NCI-H446 (cell line): ENCODE measurements at places on chromosomes 16 and 17.

GRCh38 chr17:7356072-7356549, 1.2 kb downstream of the TMEM95 start:
- peak; percentile 80 for DNase-seq

DNA sequence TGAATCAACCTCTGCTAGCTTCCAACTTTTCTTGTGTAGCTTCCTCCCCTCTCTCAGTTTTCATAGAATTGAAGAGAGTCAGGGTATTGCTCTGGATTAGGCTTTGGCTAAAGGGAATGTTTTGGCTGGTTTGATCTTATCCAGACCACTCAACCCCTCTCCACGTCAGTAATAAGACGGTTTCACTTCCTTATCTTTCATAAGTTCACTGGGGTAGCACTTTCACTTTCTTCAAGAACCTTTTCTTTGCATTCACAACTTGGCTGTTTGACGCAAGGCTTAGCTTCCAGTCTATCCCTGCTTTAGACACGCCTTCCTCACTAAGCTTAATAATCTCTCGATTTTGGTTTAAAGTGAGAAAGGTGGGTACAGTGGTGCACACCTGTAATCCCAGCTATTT, 29.7 kb upstream of the OR1A2 start:
- DNase-seq = no peak

- DNase-seq = no peak
Measured at GRCh38 chr16:62205459-62205858, 169.2 kb upstream of the CDH8 start.

GRCh38 chr17:35297666-35298065, 54.8 kb downstream of the SLFN5 start:
- no peak for DNase-seq

GRCh38 chr16:24610416-24610755, 71.0 kb downstream of the RBBP6 start:
- DNase-seq = no peak

DNA sequence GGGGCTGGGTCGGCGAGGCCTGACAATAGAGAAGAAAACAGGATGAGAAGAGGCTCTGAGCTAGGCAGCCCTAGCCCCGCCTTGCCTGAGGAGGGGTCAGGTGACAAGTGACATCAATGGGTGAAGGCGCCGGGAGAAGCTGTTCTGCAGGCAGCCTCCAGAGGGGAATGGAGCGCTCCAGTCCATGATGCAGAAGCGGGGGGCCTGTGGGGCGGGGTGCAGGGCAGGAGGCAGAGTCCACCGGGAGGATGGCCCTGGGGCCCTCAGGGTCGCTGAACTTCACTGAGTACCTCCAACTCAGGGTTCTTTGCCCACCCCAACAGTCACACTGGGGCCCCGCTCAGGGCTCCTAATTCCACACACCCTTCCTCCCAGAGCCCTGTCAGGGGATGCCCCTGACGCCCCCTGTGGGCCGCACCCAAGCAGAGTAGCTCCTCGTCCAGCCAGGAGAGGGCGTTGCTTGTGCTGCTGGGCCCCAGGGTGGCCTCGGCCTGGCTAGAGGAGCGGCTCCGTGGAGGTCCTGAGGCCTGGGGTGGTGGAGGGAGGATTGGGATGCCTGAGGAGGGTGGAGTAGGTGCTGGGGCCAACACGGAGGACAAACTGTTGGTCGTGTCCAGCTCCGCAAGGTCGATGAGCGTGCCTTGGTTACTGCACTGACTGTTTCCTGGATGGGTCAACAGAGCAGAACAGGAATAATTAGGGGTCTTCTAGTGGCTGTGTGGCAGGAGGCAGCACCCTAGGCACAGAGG, 20.8 kb downstream of the GGA3 start:
- DNase-seq = no peak

DNA sequence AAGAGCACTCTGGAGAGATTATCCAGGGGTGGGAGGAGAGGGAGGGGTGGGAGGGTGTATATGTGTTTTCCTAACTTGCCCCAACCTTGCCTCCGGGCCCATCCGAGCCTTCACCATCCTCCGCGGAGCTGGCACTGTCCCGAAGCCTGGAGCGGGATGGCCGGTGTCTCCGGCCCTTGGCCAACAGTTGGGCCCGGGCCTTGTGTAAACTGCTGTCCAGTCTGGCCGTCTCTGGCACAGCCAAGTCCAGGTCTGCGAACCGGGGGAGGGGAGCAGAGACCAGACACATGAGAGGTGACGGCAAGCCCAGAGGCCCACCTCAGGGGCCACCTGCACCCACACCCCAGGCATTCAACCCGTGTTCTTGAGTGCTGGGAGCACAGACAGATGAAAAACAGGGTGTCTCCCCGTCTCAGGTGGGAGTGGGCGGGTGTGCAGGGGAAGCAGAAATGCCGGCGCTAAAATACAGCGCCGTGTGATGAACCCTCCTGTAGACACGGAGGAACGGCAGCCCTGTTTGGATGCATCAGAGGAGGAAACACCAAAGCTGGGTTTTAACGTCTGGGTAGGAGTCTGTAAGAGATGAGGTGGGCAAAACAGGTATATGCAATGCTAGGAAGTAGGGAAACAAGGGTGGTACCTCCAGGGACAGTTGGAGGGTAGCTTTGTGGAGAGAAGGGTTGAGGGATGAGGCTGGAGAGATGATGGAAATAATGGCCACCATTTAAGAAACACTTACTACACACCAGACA, 11.7 kb downstream of the SAMD14 start:
- DNase-seq = no peak

DNA sequence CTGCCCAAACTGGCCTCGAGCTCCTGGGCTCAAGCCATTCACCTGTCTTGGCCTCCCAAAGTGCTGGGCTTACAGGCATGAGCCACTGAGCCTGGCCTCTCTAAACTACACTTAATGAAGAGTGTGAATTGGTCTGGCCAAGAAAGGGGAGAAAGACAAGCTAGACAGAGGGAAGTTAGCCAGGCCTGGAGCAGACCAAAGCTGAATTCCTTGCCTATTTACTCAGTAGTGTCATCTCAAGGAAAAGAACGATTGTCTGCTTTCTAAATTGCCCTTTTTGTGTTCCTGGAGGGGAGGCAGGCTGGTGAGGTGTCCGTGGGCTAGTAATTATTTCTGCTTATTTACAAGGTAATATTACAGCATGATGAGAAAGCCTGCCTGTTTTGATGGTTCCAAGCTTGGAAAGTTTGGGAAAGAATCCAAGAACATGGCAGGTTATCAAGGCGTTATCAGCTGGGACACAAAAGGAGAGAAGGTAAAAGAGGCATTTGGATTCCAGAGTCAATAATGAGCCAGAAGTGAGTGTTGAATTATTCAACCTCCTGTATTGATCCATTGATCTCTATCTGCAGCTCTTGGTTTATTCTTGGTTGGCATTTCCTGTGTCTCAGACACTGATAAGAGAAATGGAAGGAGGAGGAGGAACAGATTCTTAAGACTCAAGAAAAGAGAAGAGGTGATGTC, 6.3 kb upstream of the CBFB start:
- no peak for DNase-seq

DNA sequence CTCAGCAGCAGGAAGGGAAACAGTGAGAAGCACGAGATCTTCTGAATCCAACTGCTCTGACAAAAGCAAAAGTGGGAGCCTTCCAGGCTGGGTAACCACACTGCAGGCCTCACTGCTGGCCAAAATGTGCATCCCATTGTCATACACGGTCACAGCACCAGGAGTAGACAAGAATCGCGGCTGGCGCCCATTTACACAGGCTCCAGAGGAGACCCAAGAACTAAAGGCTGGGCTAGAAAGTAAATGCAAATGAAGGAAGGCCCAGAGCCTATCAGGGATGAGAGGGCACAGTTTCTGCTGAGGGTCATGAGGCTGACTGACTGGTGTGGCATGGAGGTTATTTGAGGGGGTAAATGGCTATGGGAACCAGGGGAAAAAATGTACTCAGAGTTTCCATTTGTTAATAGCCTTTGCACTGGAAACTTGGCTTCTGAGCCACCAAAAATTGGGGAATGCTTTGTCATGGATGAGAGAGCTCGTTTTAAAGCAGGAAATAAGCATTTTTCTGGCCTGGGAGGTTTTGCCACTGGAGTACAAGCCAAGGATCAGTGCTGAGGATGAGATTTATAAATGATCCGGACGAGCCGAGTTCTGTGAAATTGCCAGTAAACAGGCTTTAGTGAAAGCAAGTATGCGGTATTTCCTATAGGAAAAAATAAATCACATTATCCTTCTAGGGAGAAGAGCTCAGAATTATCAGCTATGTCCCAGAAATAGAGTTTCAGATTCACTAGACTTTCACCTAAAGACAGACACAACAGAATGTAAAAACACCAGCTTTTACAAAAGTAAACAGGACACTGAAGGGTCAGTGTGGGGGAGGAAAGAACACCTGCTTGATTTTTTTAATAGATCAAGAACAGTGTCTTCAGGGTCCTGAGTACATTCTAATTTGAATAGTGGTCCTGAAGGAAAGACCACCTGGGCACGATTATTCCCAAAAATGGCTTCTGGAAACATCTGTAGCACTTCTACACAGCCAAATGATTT, 66.9 kb upstream of the GSG1L start:
- DNase-seq = no peak

GRCh38 chr17:80649672-80650330, 105.2 kb downstream of the RPTOR start:
- no peak for DNase-seq

DNA sequence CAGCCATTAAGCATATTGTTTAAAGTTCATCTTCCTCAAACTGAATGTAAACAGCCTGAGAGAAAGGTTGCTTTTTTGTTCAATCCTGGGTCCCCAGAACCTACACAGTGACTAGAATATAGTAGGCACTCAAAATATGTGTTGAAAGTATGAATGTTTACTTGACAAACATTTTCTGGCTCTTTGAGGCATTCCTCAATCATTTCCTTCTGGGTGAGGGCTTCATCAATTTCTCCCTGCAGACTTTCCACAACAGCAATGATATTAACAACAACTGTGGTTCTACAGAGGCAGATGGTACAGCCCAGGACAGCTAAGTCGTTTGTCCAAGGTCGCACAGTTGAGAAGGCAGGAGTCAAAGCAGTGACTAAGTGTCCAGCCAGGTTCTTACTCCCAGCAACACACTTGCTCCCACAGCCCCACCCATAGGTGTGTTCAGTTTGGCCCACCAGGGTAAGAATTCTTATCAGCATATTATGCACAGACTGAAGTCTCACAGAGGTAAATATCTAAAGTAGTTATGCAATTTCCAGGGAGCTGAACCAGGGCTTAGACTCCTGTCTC, 61.1 kb downstream of the HS3ST3B1 start:
- DNase-seq = no peak

DNA sequence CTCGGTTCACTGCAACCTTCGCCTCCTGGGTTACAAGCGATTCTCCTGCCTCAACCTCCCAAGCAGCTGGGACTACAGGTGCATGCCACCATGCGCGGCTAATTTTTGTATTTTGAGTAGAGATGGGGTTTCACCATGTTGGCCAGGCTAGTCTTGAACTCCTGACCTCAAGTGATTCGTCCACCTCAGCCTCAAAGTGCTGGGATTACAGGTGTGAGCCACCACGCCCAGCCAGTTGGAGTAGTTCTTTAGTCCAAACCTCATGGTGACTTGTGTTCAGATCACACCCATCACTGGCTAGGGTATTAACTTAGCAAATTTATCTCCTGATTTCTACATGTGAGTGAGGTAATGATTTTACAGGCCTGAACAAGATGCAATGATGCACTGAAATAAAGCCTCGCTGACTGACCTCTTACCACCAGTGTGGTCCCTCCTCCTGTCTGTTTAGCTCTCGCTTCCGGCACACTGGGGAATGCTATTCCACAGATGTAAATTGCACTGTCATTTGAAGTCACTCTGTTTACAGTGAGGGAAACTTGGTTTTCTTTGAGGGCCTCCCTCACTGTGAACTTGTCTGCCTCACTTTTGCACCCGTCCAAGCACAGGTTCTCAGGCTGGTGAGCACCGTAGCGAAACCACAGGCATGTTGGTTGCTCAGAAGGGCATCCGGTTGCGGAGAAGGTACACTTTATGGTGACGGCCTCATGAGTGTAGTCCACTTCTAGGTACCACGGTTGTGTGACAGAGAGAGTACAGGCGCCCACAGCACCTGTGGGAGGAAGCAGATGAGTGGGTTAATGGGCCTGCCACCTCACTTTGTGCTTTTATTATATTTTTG, 5.5 kb downstream of the IGSF6 start:
- no peak for DNase-seq

DNA sequence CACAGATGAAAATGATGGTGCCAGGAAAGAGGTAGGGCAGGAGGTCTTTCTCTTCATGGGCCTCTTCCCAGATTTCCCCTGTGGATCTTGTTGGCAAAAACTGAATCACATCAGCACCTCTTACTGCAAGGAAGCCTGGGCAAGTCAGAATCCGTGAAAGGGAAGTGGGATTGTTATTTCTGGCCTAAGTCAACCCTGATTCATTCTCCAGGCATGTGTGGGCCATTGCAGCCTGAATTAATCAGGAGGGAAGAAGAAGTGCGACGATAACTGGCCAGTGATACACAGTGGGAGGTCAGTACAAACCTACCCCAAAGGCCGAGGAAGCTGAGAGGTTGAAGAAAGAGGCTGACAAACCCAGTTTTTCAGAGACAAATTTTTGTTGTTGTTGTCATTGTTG, 17.9 kb upstream of the NSMCE1 start:
- no peak for DNase-seq

- no peak for DNase-seq
Measured at GRCh38 chr16:8005096-8005860, 585.0 kb downstream of the TMEM114 start.

GRCh38 chr17:15883617-15884111, 61.3 kb upstream of the ADORA2B start:
- DNase-seq = no peak

DNA sequence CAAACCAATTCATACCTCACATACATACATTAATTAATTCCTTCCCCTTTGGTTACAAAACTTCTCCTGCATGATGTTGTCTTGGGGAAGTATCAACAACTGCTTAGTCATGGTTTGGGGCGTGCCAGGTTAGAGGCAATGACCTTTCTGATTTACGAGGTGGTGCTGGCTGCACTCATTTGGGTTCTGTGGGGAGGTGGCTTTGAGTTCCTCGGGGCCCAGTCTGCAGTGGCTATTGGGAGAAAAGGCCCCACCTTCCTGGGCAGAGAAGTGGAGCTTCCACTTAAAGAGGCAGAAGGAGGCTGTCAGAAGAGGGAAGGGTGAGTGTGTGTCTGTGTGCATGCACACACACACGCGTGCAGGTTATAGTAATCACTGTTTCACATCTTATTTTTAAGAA, 10.2 kb upstream of the ETV4 start:
- DNase-seq = no peak

- DNase-seq = no peak
Measured at GRCh38 chr17:81688616-81689015, 4.8 kb downstream of the HGS start.

DNA sequence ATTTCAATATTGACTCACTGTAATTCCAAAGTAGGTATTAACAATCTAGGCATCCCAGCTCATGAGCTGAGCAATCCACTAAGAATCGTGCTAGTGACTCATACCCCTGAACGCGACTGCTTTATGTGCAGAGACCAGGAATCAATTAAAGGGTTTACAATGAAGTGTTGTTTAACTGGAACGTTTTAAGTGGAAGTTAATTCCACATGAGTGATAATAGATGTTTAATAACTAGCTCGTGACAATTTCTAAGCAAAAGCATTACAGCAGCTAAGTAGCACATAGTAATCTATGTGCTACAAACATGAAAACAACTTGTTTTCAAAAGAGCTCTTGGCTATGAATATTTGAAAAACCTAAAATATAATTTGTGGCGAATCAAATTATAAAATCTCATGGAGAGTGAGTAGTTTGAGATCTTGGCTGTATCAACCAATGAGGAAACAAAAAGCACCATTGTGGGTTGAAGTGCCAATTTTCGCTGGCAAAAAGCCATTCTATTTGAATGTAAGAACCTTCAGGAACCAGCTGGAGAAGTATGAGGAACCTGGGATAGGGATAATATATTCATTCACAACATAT, 9.4 kb downstream of the GJC1 start:
- DNase-seq = peak; percentile 94
